ENCODE measurements at places on chromosomes 4 and X. TPM values are rescaled to one million over a fixed set of nuclear protein-coding genes. Genes with fewer than 3 reads are reported as not detected.

Gene PABPC1L2A
- total RNA-seq, result not detected

- no peaks in the 10 kb centered on the region for H3K36me3 ChIP-seq
- no peaks in the 10 kb centered on the region for H3K4me1 ChIP-seq
Observed at GRCh38 chrX:31374786-31375185, 302.9 kb upstream of the FTHL17 start.

GRCh38 chrX:65642914-65643491, 24.5 kb upstream of the MSN start:
- H3K4me3 ChIP-seq, result no peak overlapping the region
- H3K27me3 ChIP-seq, result no peaks in the 10 kb centered on the region
- DNase-seq, result no peak
- H3K4me1 ChIP-seq, result no peaks in the 10 kb centered on the region
- H3K27ac ChIP-seq, result peak overlapping the region; percentile 78

DNA sequence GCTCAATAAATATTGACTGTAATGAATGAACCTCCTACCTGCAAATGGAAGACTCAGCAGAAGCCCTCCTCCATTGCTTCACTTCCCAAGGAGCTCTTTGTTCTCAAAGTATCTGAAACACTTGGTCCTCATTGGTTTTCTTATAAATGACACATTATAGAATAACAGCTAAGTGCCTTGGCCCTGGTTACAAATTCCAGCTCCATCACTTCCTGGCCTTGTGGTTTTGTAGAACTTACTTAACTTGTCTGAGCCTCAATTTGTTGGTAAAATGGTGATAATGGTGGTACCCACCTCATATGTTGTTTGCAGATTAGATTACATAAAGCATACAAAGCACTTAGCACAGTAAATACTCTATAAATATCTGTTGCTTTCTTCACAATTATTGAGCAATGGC, 25.2 kb upstream of the SMIM20 start:
- H3K27ac ChIP-seq, result no peak overlapping the region
- H3K4me1 ChIP-seq, result no peaks in the 10 kb centered on the region
- no peak for DNase-seq
- no peak overlapping the region for H3K4me3 ChIP-seq

- H3K27ac ChIP-seq, result no peak overlapping the region
- H3K27me3 ChIP-seq, result peaks cover 5% of the 10 kb centered on the region
- no peaks in the 10 kb centered on the region for H3K36me3 ChIP-seq
Observed at GRCh38 chr4:6658597-6659075, 18.2 kb downstream of the MRFAP1 start.
